ENCODE measurements at places on chromosomes 5 and 9.

DNA sequence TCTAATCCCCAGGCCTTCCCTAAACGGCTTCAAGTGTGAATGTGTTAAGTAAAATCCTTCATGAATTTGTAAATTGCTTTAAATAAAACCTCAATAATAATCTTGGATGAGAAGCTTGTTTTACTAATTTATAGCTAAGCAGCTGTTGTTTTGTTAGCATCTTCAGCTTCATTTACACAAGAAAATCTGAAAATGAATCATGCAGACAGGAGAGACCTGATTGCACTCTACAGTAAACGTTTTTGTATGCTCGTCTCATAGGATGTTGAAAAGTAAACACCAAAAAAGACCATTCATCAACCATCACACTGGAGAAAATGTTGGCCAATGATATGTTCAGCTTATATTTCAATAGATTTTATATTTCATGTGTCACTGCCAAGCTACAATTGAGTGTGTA lies 40.4 kb upstream of the MAP3K1 start:
- DNase-seq = no peak

DNA sequence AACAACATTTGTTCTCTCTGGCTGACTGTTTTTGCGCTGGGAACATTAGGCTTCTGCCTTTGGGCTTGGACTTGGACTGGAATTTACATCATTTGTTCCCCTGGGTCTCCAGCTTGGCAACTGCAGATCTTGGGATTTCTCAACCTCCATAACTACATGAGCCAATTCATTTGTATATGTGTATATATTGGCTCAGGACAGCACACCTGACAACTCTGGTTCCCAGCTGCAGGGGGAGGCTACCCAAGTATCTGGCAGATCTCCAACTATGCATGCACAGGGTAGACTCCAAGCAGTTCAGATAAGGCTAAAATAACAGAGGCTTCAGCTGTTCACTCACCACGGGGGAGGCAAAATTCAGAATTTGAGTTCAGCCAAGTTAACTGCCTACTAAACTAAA lies 31.6 kb upstream of the F2RL1 start:
- no peak for DNase-seq

- DNase-seq = no peak
Measured at GRCh38 chr9:90023861-90024260, 419.0 kb downstream of the GADD45G start.

DNA sequence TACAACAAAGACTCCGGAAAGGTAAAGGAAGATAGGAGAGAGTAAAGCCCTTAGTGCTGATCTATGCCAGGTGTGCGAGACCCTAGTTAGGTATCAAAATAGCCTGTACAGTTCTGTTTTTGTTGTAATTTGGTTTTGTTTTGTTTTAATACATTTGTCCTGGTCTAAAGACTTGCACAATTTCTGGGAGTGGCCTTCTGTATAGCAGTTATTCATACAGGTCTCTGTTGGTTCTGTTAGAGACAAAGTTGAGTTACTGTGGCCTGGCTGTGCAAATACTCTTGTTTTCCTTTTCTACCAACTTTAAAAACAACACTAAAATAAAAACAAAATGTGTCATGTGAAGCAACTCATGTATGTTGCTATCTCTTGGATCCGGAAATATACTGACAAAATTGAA lies 163.6 kb downstream of the COMMD10 start:
- no peak for DNase-seq

- DNase-seq = no peak
Measured at GRCh38 chr5:54379590-54379989, 69.2 kb upstream of the ARL15 start.

DNA sequence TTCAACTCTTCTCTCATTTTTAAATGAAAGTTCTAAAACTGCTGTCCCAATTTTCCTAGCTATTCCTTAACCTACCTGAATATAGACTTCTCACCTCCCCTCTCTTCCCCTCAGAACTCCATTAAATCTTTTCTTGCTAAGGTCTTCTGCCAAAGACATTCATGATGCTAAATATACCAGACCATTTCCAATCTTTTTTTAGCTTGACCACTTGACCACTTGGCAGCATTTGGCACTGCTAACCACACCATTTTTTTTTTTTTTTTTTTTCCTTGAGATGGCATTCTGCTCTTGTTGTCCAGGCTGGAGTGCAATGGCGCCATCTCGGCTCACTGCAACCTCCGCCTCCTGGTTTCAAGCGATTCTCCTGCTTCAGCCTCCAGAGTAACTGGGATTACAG lies 3.6 kb upstream of the ZNF131 start:
- DNase-seq = no peak

DNA sequence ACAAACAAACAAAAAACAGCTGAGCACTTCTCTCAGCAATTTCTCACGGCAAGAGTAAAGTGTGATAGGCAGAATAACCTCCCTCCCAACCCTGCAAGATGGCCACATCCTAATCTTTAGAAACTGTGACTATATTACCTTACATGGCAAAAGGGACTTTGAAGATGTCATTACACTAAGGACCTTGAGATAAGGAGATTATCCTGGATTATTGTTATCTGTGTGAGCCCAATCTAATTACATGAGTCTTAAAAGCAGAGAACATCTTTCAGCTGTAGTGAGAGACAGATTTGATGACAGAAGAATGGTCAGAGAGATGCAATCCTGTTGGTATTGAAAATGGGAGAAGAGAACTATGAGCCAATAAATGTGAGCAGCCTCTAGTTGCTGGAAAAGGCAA lies 347.9 kb downstream of the CDH9 start:
- no peak for DNase-seq

GRCh38 chr9:9498846-9499245 lies 1114.0 kb downstream of the PTPRD start:
- DNase-seq = no peak

- DNase-seq = no peak
Measured at GRCh38 chr5:133969654-133970324, 1.4 kb upstream of the C5orf15 start.

DNA sequence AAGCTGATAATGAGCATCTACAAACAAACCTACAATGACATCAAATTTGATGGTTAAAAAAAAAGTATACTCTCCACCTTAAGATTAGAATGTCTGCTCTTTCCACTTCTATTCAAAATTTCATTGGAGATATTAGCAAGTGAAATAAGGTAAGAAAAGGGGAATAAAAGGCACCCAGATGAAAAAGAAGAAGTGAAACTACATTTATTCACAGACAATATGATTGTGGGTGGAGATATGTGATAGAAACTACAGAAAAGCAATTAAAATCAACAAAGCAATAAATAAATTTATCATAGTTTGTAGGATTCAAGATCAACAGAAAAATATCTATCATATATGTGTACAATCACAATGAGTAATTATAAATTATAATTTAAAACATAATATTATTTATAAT lies 395.1 kb upstream of the CCNH start:
- no peak for DNase-seq

DNA sequence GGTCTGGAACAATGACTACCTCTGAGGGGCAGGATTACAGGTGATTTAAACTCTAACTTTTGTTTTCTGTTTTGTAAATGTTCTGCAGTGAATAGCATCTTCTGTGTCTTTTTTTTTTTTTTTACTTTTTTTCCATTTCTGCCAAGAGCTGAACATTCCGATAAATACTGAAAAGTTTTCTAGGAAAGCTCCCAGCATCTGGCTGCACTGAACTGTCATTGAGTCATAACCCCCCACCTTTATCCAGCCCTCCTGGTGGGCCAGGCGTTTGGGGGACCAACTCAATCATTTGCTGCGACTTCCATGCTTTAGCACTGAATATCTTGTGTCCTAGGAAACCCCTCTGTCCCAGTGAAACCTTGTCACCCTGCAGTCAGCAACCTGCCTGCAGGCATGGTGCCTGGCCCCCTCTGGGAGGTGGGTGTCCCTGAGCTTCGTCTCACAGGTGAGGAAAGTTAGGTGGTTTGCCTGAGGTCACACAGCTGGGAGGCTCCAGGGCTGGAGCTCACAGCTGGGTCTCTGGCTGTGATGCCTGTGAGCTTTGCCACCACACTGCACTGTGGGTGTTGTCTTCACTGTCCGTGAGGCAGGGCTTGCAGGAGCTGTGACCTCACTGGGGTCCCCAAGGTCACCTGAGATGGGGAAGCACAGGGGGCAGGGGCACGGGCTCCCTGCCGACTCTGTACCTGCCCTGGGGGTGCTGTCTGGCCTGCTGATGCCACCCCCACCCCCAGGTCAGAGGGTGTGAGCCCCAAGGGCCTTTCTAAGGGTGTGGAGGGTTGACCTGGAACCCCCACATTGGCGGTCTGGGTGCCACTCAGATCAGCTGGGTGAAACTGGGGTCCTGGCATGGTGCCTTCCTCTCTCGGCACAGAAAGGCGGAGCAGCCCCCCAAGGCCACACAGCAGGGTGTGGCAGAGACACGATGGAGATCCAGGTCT lies 14.1 kb downstream of the PLPP7 start:
- no peak for DNase-seq

DNA sequence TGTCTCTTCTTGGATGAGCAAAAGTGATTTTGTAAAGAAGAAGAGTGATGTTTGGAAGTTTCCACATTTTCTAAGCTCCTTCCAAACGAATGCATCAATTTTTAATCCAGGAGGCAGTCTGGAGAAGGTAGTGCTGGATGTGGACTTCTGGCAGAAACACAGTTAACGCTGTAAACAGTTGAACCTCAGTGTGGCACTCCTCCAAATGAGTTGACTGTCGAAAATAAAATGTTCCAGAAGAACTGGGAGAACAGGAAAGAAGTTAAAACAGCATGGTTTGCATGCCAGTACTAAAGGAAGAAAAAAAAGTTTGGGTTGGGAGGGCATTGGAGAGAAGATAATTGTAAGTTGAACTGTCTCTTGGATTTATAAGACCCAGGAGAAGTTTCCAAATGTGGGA lies 6.5 kb downstream of the ZNF462 start:
- DNase-seq = no peak

DNA sequence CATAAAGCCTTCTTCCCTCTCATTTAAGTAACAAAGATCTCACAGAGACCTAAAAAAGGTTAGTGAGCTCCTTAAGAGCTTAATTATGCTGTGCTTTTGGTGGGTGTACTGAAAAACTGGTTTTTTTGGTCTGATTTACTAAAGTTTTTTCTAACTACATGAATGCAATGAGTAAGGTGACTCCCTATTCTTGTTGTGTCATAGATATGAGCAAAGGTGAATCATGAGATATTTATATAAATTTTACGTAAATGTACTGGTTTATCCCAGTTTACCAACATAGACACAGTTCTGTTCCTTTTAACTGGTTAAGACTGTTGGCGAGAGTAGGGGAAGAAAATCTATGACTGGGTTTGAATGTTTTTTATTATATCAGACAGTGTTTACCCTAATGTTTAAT lies 250.5 kb downstream of the NR2F1-AS1 start:
- DNase-seq = no peak

GRCh38 chr9:84924266-84924665 lies 254.7 kb downstream of the NTRK2 start:
- DNase-seq = no peak

GRCh38 chr9:75390951-75391350 lies 302.6 kb downstream of the OSTF1 start:
- DNase-seq = no peak

- no peak for DNase-seq
Measured at GRCh38 chr5:1508659-1509290, 15.0 kb downstream of the LPCAT1 start.

DNA sequence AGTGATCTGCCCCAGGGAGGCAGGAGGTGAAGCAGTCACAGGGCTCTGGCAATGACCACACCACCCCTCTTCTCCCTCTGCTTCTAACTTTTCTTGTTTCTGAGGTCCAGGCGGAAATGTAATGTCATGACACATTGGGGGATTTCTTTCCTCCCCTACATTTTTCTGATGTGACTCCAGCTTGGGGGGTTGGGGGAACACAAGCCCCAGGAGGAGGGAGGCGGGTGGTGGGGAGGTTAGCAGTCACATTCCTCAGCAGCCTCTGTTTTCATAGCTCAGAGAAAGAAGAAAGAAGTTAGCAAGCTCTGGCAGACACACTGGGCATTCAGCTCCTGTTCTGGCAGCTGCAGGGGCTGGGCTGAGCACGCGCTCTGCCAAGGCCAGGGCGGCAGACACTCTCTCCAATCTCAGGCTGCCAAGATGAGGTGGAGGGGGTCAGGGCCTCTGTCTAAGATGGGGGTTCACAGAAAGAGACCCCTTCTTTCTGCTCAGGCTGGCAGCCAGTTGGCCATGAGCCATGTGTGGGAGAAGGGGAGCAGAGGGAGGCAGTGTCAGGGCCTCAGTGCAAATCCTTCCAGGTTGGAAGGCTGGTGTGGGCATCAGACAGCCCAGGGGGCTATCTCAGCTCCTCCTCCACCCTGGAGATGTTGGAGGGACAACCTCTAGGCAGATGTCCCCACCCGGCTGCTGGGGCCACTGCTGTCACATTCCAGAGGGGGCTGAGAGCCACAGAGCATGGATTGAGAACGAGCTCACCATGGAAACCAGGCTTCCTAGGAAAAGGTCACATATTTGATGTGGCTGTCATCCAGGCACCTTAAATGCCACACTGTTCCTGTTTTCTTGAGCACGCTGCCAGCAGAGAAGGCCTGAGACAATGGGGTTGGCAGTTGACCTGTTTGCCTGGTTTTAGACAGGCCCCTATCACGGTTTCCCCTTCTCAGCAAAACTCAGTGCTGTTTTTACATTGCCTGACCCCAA lies 20.1 kb upstream of the PFDN1 start:
- peak; percentile 95 for DNase-seq

- no peak for DNase-seq
Measured at GRCh38 chr9:12640866-12641636, 52.1 kb upstream of the TYRP1 start.

GRCh38 chr9:37370282-37370681 lies 52.2 kb upstream of the GRHPR start:
- DNase-seq = no peak

- no peak for DNase-seq
Measured at GRCh38 chr9:4193391-4193790, 106.5 kb downstream of the GLIS3 start.

GRCh38 chr9:96023486-96023885 lies 148.0 kb downstream of the ERCC6L2 start:
- no peak for DNase-seq

DNA sequence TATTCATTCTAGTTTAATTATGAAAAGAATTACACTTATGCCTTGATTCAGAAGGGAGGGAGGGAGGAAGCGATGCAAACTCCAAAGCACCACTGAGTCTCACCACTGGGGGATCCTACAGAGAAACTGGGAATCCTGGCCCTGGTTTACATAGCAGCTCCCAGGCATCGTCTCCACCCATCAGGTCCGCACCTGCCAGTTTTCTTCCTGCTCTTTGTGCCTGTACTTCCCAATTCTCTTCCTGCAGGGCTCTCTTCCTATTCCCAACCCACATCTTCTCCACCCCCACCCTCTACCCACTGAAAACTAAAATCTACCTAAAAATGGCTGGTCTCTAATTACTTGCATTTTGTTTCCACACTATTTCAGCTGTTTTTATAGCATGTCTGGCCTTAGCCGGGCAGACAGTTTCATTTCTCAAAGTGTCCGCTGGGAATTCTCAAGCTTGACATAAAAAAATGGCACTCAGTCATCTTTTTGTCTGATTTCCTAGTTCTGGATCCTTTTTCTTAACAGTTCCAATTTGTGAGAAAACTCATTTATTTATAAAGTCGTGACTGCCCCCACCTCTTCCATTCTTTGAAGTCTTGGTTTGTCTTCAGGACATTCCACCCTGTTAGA lies 1.6 kb upstream of the TNIP1 start:
- DNase-seq = no peak

- peak; percentile 56 for DNase-seq
Measured at GRCh38 chr9:103574056-103574455, 520.1 kb upstream of the SMC2 start.
